ENCODE measurements at places on chromosomes 7 and 10.

- DNase-seq: no peak
Measured at GRCh38 chr10:93947055-93947454, 46.7 kb upstream of the PLCE1 start.

- DNase-seq: no peak
Measured at GRCh38 chr7:23357190-23358093, 58.3 kb downstream of the MALSU1 start.

- no peak for DNase-seq
Measured at GRCh38 chr10:108003061-108003460, 838.6 kb upstream of the SORCS1 start.

DNA sequence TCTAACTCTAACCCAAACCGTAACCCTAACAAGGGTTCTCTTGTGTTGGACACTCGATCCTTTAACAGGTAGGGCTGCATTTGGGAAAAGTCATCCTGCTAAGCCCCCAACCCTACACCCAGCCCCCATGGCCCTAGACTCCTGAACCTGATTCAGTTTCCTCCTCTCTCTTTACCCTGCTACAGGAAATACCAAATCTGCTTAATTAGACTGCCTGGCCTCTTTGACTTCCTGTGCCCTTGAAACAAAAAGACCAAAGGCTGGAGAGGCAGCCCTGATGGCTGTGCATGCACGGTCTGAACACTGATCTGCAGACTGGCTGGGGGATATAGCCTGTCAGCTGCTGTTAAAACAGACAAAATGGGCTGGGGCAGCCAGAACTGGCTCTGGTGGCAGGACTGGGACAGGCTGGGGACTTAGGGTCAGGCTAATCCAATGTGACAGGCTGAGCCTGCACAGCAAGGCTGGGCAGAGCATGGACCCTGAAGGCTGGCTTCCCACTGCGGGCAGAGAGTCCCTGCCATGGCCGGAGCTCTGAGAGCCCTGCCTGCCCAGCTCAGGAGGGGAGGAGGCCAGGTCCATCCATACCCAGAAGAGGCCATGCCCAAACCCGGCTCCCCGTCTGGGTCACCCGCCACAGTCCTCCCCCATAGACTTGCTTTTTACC, 51.0 kb upstream of the MSMB start:
- DNase-seq: no peak

DNA sequence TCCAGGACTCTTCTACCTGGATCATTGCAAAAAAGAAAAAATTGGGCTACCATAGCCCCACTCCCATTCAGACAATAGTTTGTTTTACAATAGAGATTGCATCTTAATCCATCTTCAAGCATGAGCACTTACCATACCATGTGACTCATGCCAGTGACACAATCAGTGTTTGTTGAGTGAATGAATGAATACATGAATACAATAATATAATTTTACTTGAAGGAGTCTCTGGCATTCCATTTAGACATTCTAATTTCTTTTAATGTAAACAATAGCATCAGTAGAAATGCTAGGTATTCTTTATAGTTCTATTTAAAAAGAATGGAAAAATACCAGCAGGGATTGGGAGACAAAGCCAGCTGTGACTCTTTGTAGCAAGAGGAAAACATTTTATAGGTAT, 141.6 kb upstream of the AKR1E2 start:
- DNase-seq: no peak

All from NCI-H187 treated with DMSO at 0.1 percent for 48 hours (cell line).